ENCODE measurements at places on chromosomes 3 and 15. TPM values are rescaled to one million over a fixed set of nuclear protein-coding genes. Genes with fewer than 3 reads are reported as not detected.

MASP1 gene
- 5.6 TPM for total RNA-seq

GOLGA8T gene
- total RNA-seq = not detected

ABI3BP gene
- total RNA-seq = 146 TPM

CPLX3 gene
- 42.8 TPM for total RNA-seq

PPP1R14D gene
- total RNA-seq = not detected

EPHA6 gene
- total RNA-seq = 22.0 TPM

ENTPD3 gene
- total RNA-seq = 1.7 TPM

ISY1 gene
- 24.4 TPM for total RNA-seq

MSL2 gene
- 55.7 TPM for total RNA-seq

MORC1 gene
- total RNA-seq = not detected

CRABP1 gene
- 401 TPM for total RNA-seq

DPPA2 gene
- not detected for total RNA-seq

ACTC1 gene
- total RNA-seq = 136 TPM

CSTA gene
- not detected for total RNA-seq

SEMA6D gene
- total RNA-seq = 69.2 TPM

CTXN2 gene
- not detected for total RNA-seq

MCTP2 gene
- 8.6 TPM for total RNA-seq

CLDN18 gene
- total RNA-seq = not detected

ZNF660 gene
- 21.2 TPM for total RNA-seq

SNTN gene
- total RNA-seq = not detected

FBXO40 gene
- total RNA-seq = 0.22 TPM

LRRC31 gene
- not detected for total RNA-seq

SLC22A13 gene
- total RNA-seq = 0.27 TPM

PLAAT1 gene
- total RNA-seq = 4.5 TPM

ADAMTSL3 gene
- 44.9 TPM for total RNA-seq

NOX5 gene
- total RNA-seq = 0.55 TPM

HYAL1 gene
- 1.1 TPM for total RNA-seq

AGTR1 gene
- total RNA-seq = 3.5 TPM

HRG gene
- total RNA-seq = not detected

KCNMB2 gene
- 7.8 TPM for total RNA-seq

WNT5A gene
- total RNA-seq = 39.0 TPM

CSPG5 gene
- 81.9 TPM for total RNA-seq

DNAH1 gene
- 9.0 TPM for total RNA-seq

ALDH1A2 gene
- 53.7 TPM for total RNA-seq

ZNF502 gene
- 22.1 TPM for total RNA-seq

NAALADL2 gene
- 43.9 TPM for total RNA-seq

MNS1 gene
- total RNA-seq = 7.8 TPM

NPAP1 gene
- 0.27 TPM for total RNA-seq

ST8SIA2 gene
- total RNA-seq = 18.9 TPM

LINGO1 gene
- total RNA-seq = 35.2 TPM

ADIPOQ gene
- total RNA-seq = 1.4 TPM

CEP63 gene
- 43.2 TPM for total RNA-seq

C2CD4A gene
- total RNA-seq = not detected

TUSC7 gene
- not detected for total RNA-seq

TRIM42 gene
- total RNA-seq = not detected

PIF1 gene
- 5.7 TPM for total RNA-seq

OR5K2 gene
- total RNA-seq = not detected

DGKG gene
- 4.0 TPM for total RNA-seq

DUOXA1 gene
- total RNA-seq = 2.0 TPM

SPINK8 gene
- not detected for total RNA-seq

PRSS50 gene
- 1.2 TPM for total RNA-seq

MKRN2OS gene
- total RNA-seq = not detected

TM4SF1 gene
- total RNA-seq = 86.8 TPM

ROBO2 gene
- total RNA-seq = 132 TPM

Measured in camera-type eye (tissue), 1 donor.